NCI-H510A (cell line): ENCODE measurements at places on chromosomes 1 and 21.

GRCh38 chr1:63714482-63714760, 59.4 kb upstream of the ROR1 start:
- no peak for DNase-seq

- DNase-seq, result no peak
Measured at GRCh38 chr1:229028987-229029878, 241.7 kb upstream of the RAB4A start.

DNA sequence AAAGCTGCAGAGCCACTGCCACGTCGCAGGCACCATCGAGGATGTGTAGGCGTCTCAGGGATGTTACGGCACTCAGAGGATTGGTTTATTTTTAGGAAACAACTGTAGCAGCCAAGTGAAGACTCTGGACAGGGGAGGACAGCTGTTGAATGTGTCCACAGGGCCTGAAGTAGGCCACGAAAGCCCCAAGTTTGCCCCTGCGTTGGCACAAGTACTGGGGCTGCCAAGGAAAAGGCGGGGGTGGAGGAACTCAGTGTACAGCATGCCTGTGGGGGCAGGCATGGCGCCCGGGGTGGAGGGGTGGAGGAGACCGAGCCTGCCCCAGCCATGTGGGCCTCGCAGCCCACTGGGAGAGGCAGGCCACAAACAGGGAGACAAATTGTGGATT, 89.7 kb downstream of the ADARB1 start:
- DNase-seq, result no peak

DNA sequence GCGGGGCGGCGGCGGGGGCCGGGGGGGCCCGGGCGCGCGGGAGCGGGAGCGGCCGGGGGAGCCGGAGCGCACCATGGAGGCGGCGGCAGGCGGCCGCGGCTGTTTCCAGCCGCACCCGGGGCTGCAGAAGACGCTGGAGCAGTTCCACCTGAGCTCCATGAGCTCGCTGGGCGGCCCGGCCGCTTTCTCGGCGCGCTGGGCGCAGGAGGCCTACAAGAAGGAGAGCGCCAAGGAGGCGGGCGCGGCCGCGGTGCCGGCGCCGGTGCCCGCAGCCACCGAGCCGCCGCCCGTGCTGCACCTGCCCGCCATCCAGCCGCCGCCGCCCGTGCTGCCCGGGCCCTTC, 546 bp downstream of the SKI start:
- DNase-seq, result no peak
